ENCODE measurements at places on chromosomes 6 and 20.

- no peak for DNase-seq
Measured at GRCh38 chr6:163159689-163160088, 254.8 kb upstream of the QKI start.

GRCh38 chr20:45153752-45154151 lies 20.9 kb upstream of the PI3 start:
- DNase-seq = no peak

DNA sequence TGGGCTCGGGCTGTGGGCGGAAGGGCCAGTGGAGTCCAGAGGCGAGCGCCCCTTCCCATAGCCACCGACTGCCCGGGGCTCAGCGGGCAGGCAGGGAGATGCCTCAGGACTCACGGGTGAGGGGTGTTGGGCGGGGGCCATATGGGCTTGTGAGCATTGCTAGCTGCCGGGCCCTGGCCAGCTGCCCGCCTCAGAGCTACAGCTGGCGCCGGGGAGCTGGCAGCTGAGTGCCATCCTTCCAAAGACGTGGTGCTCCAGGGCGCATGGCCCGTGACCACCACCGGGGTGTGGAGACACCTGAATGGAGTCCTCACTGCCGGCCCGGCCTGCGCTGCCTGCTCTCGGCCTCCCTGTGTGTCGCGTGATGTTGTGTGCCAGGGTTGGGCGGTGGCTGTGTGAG lies 10.6 kb upstream of the RBBP8NL start:
- DNase-seq = no peak

- DNase-seq = peak; percentile 32
Measured at GRCh38 chr20:44780226-44780625, 30.1 kb downstream of the RIMS4 start.

GRCh38 chr6:113414511-113414910 lies 442.6 kb upstream of the MARCKS start:
- DNase-seq = no peak

DNA sequence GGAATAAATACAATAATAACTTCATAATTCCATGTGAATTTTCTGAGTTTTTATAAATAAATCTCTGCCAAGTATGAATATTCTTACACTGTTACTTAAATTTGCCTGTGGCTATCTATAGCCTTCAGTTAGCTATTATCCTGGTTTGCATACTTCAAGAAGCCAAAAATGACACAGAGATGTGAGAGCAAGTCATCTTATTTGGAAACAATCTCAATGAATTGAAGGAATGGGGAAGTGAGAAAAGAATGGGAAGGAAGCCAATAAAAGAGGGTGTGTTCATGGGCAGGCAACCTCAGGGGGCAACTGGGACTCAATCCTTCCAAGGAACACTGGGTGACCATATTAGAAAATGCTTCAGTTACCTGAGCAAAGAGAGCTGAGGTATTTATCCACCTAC lies 9.9 kb downstream of the HAO1 start:
- no peak for DNase-seq

GRCh38 chr6:142336787-142337186 lies 35.0 kb downstream of the ADGRG6 start:
- no peak for DNase-seq

DNA sequence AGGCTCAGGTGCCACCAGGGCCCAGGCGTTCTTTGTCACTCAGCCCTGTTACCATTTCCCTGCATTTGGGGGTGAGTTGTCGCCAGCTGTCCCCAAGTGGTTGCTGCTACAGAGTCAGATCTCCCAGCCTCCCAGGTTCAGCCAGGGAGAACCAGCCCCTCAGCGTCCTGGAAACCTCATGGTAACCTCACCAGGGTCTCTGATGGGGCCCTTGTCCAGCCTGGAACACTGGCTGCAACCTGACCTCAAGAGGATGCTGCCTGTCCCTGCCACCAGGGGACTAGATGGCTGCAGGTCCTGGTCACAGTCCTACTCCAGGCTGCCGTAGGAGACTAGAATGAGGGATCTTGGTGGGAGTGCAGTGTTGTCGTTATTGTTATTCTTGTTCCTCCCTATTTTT lies 228.3 kb upstream of the PDE10A start:
- DNase-seq = no peak

DNA sequence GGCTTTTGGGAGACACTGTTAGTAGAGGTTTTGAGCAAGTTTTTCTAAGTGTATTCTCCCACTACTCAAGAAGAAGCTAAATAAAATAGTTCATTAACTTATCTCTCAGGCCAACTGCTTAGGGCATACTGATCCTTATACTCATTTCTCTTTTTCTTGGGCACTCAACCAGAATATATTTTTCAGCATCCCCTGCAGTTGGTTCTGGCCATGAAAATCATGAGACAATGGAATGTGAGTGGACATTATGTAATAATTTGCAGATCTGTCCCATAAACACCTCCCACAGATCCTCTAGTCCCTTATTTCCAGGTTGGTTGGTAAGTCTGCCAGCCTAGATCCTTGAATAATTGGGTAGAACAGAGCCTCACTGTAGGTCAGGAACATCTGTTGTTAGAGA lies 136.7 kb downstream of the AIG1 start:
- DNase-seq = no peak
